T47D (cell line): ENCODE measurements at places on chromosomes 5 and 9.

DNA sequence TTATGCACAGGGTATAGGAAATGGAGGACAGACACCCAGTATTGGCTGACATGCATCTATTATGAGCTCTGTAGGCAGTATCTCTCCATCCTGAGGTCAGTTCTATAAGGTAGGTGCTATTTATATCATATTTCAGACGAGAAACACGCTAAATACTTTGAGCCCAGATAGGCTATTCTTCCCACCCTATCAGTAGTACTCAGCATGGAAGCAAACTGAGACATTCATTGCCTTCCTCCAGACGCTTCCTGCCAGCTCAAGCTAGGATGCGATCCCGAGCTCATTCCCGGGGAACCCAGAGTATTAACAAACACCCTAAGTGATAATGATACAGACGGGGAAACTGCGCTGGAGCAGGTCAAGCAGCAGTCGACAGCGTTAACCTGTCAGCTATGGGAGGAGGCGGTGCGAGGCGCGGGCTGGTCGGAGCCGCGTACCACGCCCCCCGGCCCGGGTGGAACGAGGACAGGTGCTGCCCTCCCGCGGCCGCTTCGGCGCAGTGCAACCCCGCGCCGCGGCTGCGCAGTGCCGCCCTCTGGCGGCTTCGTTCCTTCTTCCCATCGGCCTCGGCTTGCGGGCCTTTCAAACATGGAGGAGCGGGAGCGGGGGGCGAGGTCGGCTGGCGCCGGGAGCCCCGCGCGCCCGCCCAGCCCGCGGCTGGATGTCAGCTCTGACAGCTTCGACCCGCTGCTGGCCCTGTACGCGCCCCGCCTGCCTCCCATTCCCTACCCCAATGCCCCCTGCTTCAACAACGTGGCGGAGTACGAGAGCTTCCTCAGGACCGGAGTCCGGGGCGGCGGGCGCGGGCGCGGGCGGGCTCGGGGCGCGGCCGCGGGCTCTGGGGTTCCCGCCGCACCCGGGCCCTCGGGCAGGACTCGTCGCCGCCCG is at the start of gene LSM11:
LSM11 (plus strand) TSS at position 550 of the 888 bp plus-strand sequence; CDS start at position 589, 39 bp downstream.
- DNase-seq, result peak; percentile 98

GRCh38 chr5:40043916-40044315 is 619.1 kb upstream of the DAB2 start:
- no peak for DNase-seq

- no peak for DNase-seq
These were observed 68.0 kb downstream of the SIL1 start for GRCh38 chr5:139130214-139130613.

DNA sequence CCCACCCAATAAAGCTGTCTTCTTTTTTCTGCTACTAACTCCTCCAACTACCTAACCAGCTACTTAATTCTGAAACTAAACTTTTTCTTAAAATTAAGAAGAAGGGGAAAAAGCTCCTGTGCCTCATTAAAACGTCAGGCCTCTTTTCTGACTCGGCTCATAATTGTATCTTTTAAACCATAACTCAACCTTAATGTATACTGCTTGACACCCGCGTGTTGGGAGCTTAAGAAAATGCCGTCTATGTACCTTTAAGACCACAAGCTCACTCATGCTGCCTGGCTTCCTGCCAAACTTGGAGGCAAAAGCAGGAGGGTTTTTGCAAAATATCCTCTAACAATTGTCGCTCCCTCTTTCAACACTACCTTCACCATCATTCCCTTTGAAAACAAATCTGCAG is 5.0 kb downstream of the EBF1 start:
- DNase-seq, result no peak

- no peak for DNase-seq
These were observed 265.9 kb upstream of the VLDLR start for GRCh38 chr9:2355697-2355983.

DNA sequence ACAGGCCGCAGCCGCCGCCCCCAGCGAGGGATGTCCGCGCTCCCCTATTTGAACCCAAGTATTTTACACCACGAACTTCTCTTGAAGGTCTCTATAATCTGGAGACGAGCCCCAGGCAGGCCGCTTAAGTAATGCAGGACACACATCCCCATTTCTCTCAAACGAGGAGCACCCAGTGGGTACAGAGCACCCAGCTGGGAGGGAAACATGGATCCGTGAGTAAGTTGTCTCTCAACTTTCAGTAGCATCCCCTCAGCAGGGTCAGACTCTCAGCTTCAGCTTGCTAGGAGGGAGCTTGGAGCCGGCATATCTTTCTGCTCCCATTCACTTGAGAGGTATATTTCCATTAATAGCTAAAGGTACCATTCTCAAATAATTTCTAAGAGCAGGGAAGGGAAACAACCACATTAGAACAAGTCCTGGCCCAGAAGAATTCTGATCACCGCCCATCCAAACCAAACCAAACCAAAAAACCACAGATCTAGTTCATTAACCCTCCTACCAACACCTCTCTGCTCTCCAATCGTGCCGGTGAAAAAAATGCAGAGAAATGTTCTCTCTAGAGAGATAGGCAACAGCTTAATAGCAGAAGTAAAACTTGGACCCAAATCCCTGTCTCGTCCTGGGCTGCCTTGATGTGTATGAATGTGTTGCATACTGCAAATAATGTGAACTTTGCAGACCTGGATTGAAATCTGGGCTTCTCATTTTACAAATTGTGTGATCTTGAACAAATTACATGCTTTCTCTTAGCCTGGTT is 910 bp downstream of the TDRD7 start:
- peak; percentile 30 for DNase-seq

GRCh38 chr9:75551861-75552260 is 338.6 kb upstream of the PCSK5 start:
- DNase-seq, result no peak

GRCh38 chr9:83367326-83367725 is 170.9 kb downstream of the FRMD3 start:
- DNase-seq, result no peak

DNA sequence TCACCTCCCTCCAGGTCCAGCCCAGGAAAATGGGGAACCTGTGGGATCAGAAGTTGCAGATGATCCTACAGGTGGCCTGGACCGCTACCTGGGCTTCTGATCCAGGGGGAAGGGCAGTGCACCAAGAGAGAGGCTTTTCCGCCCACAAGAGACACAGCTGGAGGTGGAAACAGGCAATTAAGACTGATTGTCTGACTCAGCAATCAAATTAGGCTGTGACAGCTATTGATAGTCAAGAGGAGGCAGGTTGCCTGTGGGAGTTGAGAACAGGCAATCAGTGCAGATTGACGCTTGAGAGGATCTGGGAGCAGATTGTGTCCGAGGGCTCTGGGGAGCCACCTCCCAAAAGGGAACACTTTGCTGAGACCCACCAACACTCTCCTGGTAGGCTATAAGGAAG is 71.1 kb upstream of the SLC44A1 start:
- no peak for DNase-seq

- no peak for DNase-seq
These were observed 46.2 kb upstream of the PRRC1 start for GRCh38 chr5:127471211-127471610.

DNA sequence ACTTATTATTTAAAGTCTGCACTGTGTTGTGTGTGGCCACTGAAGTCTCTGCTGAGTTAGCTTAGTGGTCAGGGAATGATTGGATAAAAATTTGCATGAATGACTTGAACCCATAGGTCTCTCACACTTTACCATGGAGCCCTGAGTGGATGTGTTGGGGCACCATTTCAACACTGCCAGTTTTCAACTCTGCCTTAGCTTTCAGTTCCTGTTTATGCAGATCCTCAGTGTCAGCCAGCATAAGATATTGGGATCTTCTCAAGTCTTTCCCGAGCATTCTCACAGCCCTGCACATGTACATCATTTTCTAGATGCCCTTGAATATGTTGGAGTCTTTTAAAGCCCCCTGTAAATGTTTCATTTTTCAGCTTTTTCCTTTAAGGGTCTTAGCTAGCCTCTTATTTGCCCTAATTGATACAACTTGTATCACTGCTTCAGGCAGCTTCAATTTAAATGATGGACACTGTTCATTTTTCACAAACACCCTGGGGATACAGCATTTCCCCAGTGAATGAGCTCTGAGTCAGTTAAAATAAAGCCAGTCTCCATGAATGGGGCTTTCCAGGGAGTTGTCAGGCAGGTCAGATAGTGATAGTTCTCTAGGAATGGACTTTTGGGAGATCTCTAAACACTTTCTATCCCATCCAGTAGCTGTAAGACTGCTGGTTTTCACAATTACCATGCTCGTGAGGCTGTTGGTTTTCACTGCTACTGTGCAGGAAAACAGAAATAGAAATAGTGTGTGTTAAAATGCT is 211.9 kb upstream of the PAPPA start:
- DNase-seq, result no peak

DNA sequence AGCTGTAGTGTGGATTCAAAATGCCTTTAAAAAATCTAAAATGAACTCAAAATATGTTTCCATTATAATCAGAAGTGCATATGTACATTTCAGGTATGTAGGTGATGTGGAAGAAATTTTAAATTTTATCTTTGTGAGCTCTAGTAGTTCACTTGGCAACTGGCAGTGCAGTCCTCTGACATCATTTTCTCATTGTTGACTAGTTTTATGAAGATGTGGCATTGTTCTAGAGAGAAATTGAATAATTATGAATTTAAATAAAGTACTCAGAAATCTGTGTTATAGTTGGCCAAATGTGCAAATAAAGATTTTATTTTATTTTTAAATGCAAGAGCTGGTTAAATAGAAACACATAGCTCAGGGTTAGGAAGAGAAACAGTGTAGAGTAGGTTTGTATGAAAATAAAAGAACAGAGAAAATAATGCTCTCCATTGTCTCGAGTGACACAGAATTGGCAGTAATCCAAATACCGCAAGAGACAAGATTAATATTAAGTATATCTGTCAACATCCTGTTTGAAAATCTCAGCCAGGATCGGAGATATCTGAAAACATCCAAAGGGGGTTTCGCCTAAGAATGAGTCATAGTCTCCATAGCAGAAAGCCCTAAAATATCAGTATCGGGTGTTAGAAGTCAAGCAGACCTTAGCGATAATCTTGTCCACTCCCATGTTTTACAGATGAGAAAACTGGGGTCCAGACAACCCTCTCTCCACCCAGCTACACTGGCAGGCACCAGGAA is 189.4 kb downstream of the CCDC192 start:
- no peak for DNase-seq

DNA sequence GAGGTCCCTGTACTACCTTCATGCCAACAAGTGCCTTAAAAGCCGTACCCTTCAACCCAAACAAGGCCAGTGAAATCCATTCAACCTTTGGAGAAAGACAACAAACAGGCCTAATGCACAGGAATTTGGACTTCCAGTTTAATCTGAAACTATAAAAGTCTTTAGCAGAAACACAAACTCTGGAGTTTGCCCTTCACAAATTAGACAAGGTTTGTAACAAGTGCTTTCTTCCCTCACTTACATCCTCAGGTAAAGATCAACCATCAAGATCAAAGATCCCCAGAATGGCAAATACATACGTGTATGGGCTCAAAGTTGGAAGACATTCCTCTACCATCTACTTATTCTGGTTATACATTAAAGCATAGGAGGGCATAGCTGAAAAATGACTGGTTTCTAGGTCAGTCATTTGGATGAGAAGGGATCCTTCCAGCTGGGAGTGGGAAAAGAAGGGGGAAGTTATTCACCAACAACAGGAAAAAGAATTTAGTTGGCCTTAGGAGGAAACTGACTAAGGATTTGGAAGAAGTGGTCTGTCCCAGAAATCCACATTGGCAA is 2.0 kb downstream of the DAB2 start:
- DNase-seq, result no peak

DNA sequence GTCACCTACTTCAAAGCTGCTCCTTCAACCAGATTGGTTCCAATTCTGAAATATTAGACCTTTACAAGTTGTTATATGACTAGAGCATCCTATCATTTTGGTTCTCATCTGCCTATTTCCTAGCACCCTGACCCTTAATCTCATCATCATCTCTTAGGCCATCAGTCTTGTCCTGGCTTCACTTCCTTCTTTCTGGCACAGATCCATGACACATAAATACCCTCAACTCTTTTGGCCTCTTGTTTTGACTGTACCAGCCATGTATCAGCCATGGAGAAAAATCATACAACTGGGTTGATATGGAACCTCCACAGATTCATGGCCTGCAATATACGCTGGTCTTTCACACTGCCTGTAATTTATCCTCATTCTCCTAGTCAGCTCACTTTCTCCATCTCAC is 123.1 kb upstream of the FBXL17 start:
- no peak for DNase-seq

DNA sequence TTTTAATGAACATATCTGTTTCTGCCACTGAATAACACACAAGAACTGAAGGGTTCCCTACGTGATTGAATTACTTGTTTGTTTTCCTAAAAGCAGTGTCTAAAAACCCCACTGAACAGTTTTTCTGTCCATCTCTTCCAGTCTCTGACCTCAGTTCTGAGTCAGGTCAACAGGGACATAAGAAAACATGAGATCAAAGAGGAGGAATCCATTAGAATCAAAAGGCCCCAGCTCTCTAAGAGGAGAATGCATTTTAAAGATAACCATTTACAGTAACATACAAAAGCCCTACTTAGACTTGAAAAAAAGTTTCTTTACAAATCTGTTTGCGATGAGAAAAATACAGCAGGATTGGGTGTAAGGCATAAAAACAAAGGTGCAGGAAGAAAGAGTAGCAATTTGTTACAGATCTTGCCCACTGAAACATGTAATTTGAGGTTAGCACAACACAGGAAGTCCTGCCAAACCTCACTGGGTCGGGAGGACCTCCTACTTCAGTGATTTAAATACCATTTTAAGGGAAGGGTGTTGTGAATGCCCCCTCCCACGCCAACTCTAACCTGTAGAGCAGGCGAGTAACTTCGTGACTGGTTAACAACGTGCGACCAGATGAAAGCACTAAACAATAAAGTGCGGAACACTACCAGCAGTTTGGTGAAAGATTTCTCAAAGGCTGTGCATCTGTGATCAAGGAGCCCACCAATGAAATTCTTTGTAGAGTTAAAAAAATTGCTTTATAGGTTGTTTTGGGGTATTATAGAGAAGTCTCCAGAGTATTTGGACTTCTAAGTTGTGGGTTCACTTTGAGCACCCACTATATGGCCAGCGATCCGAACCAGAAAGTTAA is 1.3 kb downstream of the QSOX2 start:
- DNase-seq, result no peak
